Transverse colon (tissue), 4 donors: ENCODE measurements at places on chromosomes 3 and 15.

- DNase-seq: no peak
Observed at GRCh38 chr3:181369637-181370036, 342.1 kb upstream of the SOX2 start.

DNA sequence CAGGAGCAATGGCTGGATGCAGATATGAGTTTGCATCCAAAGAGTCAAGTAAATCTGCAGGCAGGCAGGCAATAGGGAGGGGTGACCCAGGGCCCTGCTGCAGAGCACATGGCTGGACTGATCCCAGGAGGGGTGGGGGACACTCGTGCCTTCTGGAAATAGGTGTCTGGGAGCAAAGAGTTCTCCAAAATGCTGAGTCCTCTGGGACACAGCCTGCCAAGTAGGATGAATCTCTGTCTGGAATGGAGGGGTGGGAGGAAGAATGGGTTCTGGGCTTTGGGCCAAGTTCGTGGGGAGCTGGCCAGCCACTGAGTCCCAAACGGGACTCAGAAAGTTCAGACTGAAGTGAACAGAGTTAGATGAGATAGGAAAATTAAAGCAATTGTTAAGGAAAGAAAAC lies 214.5 kb downstream of the MTHFS start:
- DNase-seq: no peak

DNA sequence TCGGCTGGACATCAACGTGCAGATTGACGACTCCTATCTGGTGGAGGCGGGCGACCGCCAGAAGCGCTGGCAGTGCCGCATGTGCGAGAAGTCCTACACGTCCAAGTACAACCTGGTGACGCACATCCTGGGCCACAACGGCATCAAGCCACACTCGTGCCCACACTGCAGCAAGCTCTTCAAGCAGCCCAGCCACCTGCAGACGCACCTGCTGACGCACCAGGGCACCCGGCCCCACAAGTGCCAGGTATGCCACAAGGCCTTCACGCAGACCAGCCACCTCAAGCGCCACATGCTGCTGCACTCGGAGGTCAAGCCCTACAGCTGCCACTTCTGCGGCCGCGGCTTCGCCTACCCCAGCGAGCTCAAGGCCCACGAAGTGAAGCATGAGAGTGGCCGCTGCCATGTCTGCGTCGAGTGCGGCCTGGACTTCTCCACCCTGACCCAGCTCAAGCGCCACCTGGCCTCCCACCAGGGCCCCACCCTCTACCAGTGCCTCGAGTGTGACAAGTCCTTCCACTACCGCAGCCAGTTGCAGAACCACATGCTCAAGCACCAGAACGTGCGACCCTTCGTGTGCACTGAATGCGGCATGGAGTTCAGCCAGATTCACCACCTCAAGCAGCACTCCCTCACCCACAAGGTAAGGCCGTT lies 34.2 kb downstream of the IDH2 start:
- DNase-seq: no peak

- DNase-seq: peak; percentile 20
Observed at GRCh38 chr15:82045179-82045891, 483 bp downstream of the MEX3B start.

DNA sequence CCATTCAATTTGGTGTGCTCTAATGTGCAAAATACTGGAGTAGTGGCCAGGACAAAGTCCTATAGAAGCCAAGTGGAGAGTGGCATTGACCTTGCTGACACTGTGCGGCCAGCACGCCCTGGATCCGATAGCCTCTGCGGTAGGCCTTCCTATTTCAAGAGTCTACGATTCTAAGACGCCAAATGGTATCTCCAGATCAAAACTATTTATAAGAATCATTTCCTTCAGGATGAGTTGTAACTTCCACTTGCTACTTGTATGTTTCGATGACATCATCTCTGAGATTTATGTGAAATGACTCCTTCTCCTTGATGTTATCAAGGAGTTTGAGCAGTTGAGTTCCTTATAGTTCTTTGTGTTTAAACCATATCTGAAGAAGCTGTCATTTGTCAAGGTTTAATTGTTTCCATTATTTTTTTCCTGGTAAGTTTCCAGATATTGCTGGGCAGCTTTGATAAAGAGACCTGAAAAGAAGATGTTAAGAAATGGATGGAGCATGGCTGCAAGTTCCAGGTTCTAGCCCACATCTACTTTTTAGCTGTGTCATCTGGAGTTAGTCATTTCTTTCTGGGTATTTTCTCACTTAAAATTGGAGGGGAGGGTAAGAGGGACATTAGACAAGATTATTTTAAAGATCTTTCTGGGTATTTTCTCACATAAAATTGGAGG lies 71.8 kb downstream of the TMEM44 start:
- DNase-seq: no peak

- no peak for DNase-seq
Observed at GRCh38 chr15:60999771-61000170, 229.3 kb downstream of the RORA start.

DNA sequence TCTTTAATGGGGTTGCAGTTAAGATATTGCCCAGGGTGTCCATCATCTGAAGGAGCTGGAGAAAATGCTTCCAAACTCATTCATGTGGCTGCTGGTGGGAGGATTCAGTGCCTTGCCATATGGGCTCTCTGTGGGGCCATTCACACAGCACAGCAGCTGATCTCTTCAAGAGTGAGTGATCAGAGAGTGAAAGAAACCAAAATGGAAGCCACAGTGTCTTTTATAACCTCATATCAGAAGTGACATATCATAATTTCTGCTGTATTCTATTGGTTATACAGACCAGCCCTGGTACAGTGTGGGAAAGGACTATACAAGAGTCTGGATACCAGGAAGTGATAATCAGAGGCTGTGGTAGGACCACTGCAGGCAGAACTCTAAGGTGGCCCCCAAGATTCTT lies 33.6 kb downstream of the HHLA2 start:
- no peak for DNase-seq
